NCI-H446 treated with DMSO at 0.1 percent for 48 hours (cell line): ENCODE measurements at places on chromosomes 12 and 14.

DNA sequence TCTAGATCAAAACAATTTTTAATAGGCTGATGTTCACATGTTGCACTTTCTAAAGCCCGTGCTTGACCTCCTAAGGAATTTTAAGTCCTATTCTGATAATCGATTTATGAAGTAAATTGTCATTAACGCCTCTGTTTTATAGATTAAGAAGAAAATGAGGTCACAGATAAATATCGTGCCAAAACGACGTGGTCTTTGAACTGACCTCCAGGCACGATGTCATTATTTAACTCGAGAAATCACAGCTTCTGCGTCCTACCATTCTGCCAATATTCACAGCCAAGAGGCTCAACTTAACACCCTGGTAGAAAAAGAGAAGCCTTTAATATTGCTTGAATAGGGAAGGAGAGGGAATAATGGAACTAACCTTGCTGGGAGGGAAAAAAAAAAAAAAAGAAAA, 888 bp upstream of the EEA1 start:
- DNase-seq: no peak

GRCh38 chr14:40682131-40682913, 924.4 kb upstream of the LRFN5 start:
- DNase-seq: no peak

DNA sequence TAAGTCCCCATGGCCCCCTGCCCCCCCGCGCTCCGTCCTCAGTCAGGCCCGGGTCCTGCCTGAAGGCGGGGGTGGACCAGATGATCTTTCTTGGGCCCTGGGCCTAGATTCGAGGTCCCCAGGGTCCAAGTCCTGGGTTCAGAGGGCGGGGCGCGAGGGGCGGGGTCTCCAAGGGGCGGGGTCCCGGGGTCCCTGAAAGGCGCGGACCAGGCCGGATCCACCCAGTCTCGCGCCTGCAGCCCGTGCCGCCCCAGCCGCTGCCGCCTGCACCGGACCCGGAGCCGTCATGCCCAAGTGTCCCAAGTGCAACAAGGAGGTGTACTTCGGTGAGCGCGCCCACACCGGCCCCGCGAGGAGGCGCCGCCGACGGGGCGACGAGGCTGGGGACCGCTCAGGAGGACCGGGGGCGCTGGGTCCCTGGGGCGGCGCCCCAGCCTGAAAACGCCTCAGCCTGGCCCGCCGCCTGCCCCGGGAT, 325 bp downstream of the CRIP1 start:
- no peak for DNase-seq

GRCh38 chr14:55126932-55127459, 2.1 kb upstream of the LGALS3 start:
- DNase-seq: no peak

DNA sequence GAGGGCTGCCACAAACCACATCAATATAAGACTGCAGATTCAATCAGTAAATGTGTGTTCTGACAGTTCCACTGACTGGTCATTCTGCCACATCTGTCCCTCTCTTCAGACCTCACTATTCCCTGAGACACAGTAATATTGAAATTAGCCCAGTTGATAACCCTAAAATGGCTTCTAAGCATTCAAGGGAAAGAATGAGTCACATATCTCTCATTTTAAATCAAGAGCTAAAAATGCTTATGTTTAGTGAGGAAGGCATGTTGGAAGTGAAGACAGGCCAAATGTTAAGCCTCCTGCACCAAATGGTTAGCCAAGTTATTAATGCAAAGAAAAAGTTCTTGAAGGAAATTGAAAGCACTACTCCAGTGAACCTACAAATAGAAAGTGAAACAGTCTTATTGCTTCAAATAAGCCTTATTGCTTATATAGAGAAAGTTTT, 24.5 kb upstream of the KIF21A start:
- DNase-seq: no peak

GRCh38 chr12:121634836-121635235, 8.5 kb downstream of the ORAI1 start:
- no peak for DNase-seq

DNA sequence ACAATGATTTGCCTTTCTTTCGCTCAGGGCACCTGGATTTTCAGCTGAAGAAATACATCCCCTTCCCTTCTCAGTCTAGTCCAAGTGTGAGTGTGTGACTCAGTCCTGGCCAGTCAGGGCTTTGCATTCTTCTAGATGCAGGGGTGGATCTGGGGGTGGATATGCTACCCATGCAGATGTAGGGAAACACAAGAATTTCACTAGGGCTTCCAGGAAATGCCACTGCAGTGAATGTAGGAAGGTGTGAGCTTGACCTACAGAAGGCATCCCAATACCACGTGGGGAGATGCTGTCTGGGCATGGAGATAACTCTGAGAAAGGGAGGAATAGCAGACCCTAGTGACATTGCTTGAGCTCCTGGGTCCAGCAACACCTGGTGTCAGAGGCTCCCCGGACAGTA, 404.2 kb downstream of the GLT1D1 start:
- DNase-seq: no peak

GRCh38 chr14:89304561-89304960, 112.5 kb downstream of the FOXN3 start:
- peak; percentile 22 for DNase-seq

DNA sequence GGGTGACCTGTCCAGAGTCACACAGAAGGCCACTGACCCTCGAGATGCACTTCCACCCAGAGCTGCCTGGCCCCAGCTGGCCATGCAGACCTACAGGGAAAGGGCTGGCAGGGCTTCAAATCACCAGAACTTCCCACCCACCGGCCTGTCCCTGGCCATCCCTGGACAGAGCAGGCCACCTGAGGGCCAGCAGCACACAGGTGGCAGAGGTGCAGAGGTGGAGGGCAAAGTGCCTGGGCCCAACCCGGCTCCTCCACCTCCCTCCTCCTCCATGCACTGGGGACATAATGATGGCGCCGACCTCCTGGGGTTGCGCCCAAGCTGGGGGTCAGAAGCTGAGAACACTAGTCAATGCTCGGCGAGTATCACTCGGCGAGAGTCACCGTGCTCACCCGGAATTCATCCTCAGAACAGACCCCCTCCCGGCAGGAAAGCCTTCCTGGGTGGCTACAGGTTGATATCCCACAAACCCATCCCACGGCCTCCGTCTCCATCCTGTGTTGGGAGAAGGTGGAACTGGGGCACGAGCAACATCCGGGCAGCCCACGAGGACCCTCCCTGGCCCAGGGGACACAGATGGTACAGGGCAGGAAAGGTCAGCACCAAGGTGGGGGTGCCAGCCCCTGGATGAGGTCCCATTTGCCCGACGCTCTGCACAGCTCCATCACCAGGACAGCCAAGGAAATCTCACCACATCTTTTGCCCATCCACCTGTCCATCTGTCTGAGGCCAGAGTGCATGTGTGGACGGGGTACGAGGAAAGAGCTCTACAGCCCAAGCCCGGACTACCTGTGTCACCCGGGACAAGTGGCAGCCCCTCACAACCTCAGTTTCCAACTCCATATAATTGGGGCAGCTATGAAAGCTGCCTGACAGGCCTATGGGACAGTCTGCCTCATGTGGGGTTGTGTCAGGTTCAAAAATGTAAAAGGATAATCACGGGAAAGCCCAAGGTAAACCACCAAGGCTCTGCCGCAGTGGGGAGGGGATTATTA, 10.8 kb downstream of the BEGAIN start:
- no peak for DNase-seq

- no peak for DNase-seq
Observed at GRCh38 chr12:11947213-11947612, 123.5 kb upstream of the BCL2L14 start.

GRCh38 chr12:98532687-98533304, 17.4 kb downstream of the TMPO start:
- DNase-seq: no peak

DNA sequence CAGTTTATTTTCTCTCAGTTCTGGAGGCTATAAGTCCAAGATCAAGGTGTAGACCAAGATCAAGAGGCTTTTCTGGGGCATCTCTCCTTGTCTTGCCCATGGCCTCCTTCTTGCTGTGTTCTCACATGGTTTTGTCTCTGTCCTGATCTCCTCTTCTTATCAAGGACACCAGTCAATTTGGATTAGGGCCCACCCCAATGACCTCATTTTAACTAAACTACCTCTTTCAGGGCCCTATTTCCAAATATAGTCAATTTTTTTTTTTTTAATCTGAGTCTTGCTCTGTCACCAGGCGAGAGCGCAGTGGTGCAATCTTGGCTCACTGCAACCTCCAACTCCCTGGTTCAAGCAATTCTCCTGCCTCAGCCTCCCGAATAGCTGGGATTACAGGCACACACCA, 50.8 kb downstream of the TSHR start:
- DNase-seq: no peak

DNA sequence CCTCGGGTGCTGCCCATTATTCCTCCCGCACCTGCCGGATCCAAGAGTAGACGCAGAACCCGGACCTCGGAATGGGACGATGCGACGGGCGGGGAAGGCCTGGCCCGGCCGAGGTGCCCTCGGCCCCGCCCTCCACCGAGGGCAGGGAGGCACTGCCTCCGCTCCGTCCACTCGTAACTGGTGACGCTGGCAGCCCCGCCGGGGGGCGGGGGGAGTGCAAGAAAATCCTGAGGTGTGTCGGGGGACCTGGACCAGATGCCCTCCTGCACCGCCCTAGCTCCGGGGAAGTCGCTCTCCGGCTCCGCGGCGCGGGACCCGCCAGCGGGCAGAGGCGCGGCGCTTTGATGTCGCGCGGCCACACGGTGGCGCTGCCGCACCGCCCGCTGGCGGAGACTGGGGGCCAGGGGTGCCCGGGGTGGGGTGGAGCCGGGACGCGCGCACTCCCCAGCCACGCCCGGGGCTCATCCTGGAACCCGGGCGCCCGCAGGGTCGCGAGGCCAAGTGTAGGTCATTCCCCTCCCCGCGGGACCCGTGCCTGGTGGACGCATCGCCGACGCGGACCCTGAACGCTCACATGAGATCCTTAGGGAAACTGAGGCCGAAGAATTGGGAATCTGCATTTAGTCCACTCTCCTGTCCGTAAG, 202.8 kb downstream of the TTC8 start:
- no peak for DNase-seq

GRCh38 chr12:27285403-27285802, 41.3 kb downstream of the STK38L start:
- DNase-seq: no peak
